ENCODE measurements at places on chromosomes 1 and 21.
A peak's percentile ranks its signal among the peaks of the same experiment; 100 is the strongest.

GRCh38 chr1:205256951-205257625, 29.3 kb downstream of the TMCC2 start:
- no peak for DNase-seq

DNA sequence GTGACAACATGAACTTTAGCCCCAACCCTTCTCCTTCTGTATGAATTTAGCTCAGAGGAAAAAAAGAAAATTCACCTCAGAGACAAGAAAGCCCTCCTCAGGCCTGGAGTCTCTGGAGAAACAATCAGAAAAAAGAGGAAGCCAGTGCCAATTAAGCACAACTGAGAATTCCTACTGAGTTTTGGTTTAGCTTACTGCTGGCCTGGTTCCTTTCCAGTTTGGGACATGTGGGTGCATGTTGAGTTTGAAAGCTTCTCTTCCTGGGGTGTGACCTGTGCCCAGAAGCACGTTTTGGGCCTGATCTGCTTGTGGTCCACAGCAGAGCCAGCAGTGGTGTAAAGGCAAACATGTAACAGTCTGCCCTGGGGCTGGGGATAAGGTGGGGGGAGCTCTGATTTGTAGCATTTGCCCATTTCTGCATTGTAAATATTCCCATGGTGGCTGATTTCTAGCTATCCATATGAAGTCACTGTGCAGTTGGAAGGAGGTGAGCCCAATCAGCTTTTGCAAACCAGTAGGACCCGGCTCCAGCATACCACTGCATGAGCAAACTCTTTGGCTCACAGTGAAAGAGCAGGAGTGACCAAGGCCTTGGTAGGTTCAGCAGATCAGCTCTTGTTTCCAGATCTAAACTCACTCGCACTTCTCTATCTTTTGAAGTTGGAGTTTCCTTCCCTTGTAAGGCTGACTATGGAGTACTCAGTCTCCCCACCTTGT, 4.7 kb upstream of the THEM5 start:
- DNase-seq: no peak

- no peak for DNase-seq
These were observed 217.9 kb downstream of the RWDD3 start for GRCh38 chr1:95451904-95452303.

- no peak for DNase-seq
These were observed 105.9 kb downstream of the BCAR3 start for GRCh38 chr1:93575621-93576284.

- no peak for DNase-seq
These were observed 39.4 kb upstream of the UHMK1 start for GRCh38 chr1:162458236-162458635.

DNA sequence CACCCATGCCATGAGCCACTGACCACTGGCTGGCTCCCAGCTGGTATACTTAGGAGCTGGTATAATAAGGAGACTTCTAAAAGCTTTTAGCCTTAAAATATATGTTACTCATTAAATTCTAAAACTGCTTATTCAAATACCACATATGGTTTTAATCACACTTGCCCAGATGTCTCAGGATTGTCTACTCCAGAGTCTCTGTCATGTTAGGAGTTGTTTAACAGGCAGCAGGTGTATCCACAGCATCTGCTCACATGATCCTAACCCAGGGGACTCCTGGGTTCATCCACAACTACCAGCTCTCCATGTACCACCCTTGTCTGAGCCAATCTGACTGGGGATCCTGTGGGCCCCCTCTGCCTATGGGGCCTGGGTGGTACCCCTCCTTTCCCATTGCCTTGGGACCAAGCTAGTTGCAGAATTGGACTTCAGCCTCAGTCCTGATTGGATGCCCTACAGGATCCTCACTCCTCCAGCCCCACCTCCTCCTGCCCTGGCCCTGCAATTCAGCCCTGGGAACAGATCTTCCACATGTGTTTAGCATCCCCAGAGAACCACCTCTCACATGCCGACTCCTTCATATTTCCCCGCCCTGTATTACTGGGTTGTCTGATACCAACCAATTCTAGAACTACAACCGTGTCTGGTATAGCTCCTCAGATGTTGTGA, 61.3 kb downstream of the BCAR3 start:
- no peak for DNase-seq

GRCh38 chr1:103194984-103195383, 86.7 kb upstream of the COL11A1 start:
- no peak for DNase-seq

GRCh38 chr1:43363283-43363934, 4.4 kb downstream of the ELOVL1 start:
- no peak for DNase-seq

DNA sequence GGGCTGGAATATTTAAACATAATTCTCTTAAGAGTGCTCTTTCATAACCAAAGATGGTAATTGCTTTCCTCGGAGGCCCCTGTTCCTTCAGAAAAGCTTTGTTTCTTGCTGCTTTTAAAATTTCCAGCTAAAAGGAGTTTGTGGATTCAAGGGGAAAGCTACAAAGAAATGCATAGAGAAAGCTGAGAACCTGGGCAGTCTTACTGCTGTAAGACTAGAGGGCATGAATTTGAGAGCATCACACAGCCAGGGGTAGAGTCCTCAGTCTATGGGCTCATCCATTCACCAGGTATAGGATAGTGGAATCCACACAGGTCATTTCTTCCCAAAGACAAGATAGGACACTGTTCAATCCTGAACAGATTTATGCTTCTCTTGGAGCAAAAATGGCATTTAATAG, 186.3 kb upstream of the PLD5 start:
- no peak for DNase-seq

DNA sequence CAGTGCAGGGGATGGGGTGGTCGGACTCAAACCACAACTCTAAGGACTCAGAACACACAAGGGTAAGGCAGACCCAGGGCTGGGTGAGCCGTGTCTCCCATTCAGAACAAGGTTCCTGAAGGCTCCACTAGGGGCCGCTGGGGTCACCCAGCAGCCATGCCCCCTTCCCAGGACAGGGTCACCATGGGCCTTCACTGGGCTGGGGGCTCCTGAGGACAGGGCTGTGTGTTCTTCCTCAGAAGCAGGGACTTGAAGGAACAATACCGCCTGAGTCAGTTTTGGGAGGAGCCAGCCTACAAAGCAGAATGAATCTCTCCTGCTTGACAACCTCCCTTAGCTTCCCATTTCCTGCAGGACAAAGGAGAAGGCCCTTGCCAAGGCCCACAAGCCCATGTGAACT, 15.4 kb downstream of the RIMS3 start:
- no peak for DNase-seq

- DNase-seq: no peak
These were observed 95.3 kb upstream of the NRIP1 start for GRCh38 chr21:15160136-15160535.

DNA sequence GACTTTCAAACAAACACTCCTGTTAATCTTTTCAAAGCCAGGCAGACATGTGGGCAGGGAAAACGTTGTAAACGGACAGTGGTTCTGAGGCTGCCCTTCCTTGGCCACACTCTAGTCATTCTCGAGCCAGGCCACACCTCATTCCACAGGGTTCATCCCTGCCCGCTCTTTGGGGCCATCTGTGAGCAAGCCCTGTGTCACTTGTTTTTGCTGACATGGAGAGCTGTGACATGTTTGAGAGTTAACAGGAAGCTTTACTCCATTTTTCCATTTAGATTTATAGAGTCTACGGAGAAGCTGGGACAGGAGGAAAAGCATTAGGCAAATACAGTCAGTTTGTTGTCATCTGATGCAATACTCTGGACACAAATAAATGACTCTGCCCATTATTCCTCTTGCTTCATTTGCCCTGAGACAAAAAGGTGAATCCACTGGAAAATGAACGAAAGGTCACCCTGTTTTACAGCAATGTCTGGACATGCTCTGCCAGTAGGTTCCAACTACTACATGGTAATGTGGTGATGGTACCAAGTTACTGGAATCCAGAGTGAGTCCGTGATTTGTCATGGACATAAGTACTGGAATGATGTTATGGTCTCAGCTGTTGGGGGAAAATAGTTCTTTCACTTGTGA, 126.9 kb downstream of the CLIC6 start:
- no peak for DNase-seq

DNA sequence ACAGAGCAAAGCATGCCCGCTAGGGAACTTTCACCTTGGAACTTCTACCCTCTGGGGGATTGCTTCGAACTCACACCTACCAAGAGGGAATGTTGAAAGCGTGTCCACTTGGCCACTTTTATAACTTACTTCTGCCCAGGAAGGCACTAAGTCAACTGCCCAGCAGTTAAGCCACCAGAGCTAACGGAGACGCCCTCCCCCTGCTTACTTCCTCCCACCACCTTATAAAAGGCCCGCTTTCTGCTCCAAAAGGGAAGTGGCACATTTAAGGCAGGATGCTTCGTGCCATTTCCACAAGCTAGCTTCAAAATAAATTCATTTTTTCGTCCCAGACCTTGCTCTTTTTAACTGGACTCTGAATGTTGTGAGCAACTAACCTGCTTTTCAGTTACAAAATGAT, 3.2 kb upstream of the AK2 start:
- DNase-seq: no peak

- DNase-seq: no peak
These were observed 13.0 kb downstream of the RCC1 start for GRCh38 chr1:28518745-28519341.

GRCh38 chr1:191629836-191630235, 528.4 kb upstream of the RGS18 start:
- no peak for DNase-seq

- peak; percentile 96 for DNase-seq
These were observed 780 bp upstream of the RBM15 start for GRCh38 chr1:110338309-110338885.

- no peak for DNase-seq
These were observed 234.9 kb downstream of the TNR start for GRCh38 chr1:175508320-175509110.

DNA sequence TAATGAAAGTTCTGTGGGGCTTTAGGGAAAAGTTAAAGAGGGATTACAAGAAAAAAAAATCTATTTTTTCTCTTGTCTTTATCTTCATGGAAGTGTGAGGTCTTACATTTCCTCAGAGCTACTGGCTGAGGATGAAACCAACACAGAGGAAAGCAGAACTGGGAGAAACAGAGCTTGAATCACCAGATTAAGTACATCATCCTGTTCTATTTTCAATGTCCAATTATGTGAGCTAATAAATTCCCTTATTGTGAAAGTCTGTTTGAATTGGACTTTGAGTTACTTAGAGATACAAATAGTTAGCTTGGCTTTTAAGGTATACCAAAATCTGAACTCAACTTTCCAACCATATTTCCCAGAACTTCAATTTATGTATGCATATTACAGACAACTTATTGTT, 69.2 kb downstream of the LPGAT1 start:
- no peak for DNase-seq

- DNase-seq: no peak
These were observed 4.2 kb downstream of the S100A13 start for GRCh38 chr1:153623101-153623500.

GRCh38 chr1:205044741-205045140, 1.7 kb downstream of the CNTN2 start:
- DNase-seq: no peak

DNA sequence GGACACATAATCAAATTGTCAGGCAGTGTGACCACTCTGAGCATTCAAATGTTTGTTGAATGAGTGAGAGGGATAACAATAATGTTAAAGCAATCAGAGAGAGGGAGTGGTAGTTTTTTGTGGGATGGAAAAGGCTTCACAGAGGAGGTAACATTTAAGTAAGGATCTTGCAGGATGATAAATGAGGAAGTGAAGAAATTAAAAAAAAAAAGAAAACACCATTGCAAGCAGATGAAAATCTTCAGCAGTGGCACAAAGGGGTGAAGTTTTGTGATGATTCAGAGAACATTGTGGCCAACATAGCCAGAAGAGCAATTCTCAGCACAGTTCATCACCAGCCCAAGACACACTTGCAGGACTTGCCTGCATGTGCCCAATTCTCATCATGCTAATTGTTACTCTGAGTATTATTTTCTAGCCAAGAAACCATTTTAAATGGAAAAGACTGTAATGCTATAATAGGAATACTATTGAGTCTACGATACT, 35.0 kb downstream of the OVGP1 start:
- DNase-seq: no peak

DNA sequence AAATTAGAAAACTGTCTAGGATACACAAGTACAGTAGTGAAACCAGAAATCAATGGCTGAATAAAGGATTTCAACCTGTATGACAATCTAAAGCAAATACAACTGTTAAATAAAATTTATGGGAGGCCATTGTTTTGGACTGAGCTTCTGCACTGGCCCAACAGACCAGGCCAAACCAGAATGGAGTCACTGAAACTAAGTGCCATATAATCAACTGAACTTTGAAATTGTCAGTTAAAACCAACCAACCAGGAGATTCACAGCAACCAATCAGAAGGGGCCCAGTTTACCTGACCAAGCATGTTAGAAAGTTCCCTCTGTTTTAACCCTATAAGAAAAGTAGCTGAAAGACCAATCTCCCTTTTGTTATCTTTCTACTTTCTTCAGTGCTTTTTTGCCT, 30.5 kb upstream of the SOAT1 start:
- no peak for DNase-seq

GRCh38 chr1:22416555-22417454, 34.8 kb upstream of the ZBTB40 start:
- peak; percentile 58 for DNase-seq

DNA sequence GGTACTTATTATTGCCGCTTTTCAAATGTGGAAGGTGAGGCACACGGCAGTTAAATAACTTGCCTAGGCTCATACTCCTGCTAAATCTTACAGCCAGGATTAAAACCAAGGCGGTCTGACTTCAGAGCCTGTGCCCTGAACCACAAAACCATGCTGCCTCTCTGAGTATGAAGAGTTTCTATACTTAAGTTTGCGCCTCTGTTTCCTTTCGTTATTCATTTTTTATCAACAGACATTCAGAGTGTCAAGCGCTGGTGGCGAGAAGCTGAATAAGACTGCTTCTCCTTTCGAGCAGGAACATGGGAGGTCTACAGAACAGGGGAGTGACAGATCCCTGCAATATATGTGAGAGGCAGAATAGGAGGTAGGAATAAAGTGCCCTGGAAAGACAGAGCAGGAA, 96.0 kb upstream of the DUSP10 start:
- peak; percentile 11 for DNase-seq

DNA sequence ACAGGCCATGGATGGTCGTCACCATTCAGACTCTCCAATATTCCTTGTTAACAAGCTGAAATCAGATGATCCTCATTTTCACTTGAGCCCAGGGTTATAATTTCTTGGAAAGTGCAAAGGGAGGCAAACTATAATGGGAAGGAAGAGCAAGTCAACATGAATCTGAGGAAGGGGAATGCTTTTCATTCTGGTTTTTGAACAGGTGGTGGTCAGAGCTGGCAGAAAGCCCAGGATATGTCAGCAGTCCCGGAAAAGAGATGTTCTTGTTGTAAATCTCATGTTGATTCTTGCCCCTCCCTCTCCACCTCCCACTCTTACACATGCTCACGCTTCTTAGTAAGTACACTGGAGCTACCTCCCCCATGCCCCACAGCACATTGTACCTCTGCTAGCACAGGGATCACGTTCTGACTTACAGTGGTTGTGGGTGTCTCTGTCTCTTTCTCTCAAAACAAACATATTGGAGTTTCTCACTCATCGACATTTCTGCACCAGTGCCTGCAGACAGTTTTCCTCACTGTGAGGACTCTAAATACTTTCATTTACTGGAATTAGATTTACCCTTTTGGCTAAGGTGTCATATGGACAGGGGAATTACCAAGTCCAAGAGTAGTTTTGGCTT, 77.6 kb downstream of the XCL2 start:
- peak; percentile 44 for DNase-seq

- no peak for DNase-seq
These were observed 8.0 kb downstream of the TUT4 start for GRCh38 chr1:52544665-52545525.

- no peak for DNase-seq
These were observed 1.4 kb downstream of the LAD1 start for GRCh38 chr1:201397675-201398074.

- DNase-seq: no peak
These were observed 11.7 kb downstream of the OR2AJ1 start for GRCh38 chr1:247936415-247936814.

- DNase-seq: no peak
These were observed 180.0 kb upstream of the HMGB4 start for GRCh38 chr1:33683913-33684312.
